ENCODE measurements at places on chromosomes 5 and 9.

DNA sequence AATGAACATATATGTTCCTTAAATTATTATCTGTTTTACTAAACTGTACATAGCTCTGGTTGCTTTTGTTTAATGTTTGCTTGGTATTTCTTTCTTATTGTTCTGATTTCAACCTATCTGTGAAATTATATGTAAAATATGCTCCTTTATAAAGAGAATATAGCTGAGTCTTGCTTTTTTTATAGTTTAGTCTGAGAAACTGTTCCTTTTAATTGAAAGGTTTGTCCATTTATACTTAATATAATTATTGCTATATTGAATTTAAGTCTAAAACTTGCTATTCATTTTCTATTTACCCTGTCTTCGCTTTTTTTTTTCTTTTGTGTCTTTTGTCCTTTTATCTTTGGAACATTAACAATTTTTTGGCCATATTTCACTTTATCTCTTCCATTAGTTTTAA is 712.0 kb downstream of the MAT2B start:
- no peak for DNase-seq

- no peak for DNase-seq
Measured at GRCh38 chr5:130923543-130924124, 241.4 kb downstream of the HINT1 start.

DNA sequence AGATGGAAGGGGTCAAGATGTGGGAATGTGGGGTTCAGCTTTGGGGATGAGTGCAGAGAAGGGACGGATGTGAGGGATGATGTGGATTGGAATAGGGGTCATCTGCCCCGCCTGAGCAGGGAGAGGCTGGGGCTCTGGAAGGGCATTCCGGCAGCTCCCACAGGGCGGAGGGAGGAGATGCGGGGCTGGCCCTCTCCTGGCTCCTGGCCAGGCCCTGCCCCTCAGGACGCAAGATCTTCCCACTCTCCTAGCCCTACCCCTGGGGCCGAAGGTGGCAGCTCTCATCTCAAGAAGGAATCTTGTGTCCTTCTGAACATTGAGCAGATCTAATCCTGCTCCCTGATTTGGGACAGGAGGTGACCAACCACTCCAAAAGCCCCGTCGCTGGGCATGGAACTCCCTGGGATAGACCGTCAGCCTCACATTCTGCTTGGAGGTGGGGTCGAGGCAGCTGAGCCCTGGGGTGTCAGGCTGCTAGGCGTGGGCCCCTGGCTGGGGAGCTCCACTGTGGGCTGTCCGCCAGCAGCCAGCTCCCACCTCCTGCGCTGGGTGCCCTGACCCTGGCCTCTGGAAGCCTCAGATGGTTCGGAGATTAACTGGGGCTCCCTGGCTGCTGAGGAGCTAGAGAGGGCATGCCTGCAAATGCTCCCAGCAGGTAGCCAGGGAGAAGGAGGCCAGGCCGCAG is 125.2 kb downstream of the ZNF354C start:
- no peak for DNase-seq

GRCh38 chr9:134546246-134546731 is 95.3 kb upstream of the COL5A1 start:
- DNase-seq, result no peak

GRCh38 chr5:923281-923873 is 30.7 kb downstream of the TRIP13 start:
- DNase-seq, result peak; percentile 79

DNA sequence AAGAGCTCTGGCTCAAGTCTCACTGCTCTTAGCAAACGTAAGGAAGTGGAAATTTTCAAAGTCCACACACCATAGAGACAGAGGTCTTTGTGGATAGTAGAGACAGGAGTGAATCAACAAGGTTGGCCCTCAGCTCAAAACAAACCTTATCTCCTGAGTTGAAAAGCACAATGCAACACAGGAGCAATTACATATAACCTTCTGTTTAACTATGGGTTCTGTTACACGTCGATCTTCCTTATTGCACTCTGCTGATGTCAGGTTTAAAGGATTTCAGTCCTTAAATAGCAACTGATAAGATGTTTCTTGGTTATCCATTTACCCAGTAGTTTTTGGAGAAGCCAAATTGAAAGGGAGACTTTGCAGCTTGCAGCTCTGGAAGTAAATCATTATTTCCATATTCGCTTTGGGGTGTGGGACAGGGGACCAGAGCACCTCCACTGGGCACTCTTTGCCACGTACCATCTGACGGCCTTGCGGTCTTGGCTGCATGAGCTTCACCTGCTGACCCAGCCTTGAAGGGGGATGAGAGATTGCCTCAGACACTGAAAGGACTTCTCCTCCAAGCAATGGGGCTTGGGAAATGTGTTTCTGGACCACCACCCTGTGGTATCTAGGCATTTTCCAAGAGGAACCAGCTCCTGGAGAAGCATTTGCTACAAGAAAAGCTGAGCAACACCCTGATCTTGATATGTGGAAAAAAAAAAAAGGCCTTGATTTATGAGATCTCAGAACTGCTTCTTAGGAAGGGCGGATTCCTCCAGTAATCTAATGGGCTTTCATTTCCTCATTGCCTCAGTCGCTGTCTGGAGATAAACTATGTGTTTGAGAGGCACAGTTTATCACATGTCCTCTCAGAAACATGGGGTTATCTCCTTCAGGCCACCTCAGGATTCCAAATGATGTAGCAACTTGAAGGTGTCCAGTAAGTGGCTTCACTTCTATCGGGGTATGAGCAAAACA is 56.2 kb upstream of the ZNF622 start:
- no peak for DNase-seq

DNA sequence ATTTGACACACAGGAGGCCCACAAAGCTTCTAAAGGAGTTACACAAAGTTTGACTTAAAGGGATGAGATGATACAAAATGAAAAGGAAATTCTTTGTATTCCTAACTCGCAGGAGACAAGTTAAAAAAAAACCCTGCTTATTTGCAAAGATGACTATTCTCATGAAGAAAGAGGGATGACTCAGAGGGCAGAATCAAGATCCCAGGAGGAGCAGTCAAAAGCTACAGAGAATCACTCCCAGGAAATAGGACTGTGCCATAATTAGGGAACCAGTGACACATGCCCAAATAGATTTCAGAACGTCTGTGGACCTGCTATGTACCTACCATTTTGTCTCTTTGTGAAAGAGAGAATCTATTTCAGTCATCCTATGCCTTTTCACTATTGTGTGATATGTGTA is 103.5 kb upstream of the ARRDC3 start:
- no peak for DNase-seq

DNA sequence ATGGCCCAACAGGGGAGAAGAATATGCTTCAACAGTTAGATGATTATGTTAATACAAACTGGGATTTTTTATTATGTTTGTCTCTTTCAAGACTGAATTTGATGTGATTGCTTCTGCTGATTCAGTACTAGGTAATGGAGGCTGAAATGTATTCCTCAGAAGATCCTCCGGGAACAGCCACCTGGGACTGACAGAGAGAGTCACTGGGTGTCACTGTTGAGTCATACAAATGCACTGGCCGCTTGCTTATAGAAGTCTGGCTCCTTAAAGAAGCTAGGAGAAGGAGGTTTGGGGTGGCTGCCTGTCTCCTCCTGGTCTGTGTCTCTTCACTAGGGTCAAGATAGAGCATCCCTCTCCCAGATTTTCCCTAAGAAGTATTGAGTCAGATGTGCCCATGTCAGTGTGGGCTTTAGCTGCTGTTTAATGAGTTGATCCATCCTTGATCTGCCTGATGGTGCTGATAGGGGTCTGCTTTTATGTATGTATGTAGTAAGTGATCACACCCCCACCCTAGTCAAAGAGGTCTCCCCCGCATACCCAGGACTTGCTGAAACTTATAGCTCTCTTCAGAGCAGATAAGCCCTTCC is 773.4 kb downstream of the BRINP1 start:
- peak; percentile 24 for DNase-seq

GRCh38 chr5:78651468-78651867 is 2.9 kb upstream of the LHFPL2 start:
- DNase-seq, result no peak

- DNase-seq, result peak; percentile 99
Measured at GRCh38 chr9:72526901-72527800, 5.7 kb downstream of the TMC1 start.

DNA sequence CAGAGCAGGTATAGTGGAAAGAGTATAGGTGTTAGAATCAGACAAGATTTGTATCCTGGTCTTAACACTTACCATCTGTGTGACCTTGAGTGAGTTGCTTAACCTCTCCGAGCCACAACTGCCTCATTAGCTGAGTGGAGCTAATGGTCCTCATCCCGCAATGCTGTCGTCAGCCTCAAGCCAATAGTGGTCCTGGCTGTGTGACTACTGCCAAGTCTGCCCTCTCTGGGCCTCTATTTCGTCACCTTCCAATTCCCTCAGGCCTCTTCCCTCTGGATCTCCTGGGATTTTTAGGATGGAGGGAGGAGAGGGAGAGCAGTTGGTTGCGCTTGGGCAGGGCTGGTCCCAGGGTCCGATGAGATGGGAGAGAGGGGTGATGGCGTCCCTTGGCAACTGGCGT is 41.6 kb downstream of the STOM start:
- DNase-seq, result no peak

GRCh38 chr5:62778316-62779009 is 199.8 kb downstream of the LRRC70 start:
- no peak for DNase-seq

- no peak for DNase-seq
Measured at GRCh38 chr9:110028271-110028670, 179.7 kb downstream of the C9orf152 start.

- no peak for DNase-seq
Measured at GRCh38 chr9:1709347-1709746, 305.8 kb upstream of the SMARCA2 start.

- DNase-seq, result no peak
Measured at GRCh38 chr5:8844847-8845246, 701.0 kb downstream of the SEMA5A start.

GRCh38 chr5:142796492-142797109 is 26.4 kb downstream of the ARHGAP26 start:
- DNase-seq, result no peak

GRCh38 chr5:74304536-74304935 is 336.0 kb downstream of the ENC1 start:
- no peak for DNase-seq

- DNase-seq, result no peak
Measured at GRCh38 chr5:138700581-138701362, 52.5 kb upstream of the CTNNA1 start.

DNA sequence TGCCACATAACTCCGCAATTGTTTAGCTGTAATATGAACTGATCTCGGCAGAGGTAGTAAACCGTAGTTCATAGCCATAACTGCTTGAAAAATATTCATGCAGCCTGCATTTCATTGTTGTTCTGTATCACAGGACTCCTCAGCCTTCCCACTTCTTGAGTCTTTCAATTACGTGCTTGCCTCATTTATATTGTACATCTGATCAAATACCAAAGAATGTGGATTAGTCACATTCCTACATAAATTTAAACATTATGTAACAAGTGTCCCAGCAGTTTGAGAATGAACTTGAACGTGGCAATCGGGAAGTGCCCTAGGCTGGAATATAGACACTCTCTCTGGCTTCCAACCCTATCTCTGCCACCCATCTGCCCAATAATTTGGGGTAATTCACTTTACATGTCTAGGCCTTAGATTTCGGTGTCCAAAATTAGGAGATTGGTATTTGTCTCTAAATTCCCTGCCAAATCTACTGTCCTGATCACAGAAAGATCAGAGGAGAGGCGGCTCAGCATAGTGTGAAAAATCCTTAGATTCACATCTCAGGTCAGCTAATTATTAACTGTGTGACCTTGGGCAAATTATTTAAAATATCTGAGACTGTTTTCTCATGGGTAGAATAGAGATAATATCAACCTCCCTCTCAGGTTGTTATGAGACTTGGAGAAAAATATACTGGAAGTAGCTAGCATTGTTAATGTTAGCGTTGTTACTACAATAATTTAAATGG is 215.1 kb upstream of the RFX3 start:
- DNase-seq, result no peak

DNA sequence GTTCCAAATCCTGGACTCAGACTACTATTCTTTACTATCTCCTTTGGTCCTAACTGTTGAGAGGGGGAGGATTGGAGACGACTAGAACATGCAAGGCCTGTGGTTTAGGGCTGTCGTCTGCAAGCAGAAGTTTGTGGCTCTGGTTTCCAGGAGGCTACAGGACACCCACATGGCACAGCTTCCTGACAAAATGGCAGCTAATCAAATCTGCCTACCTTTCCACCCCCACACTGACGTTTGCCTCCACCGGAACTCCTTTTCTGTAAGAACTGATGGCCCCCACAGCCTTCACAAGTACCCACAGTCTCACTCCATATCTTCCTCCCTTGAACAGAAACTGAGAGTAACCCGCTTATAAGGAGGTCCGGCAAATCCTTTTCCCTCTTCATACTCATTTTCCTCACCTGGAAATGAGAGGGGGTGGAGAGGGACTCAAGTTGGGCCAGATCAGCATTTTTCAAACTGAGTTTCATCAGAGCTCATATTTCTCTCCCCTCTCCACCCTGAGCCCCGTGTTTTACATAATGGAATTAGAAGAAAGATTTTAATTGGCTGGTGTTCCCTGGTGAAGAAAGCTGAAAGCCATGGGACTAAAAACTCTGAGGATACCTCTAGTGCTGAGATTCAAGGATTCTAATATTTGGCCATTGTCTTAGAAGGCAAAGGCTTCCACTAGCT is 5.2 kb downstream of the SLC31A2 start:
- no peak for DNase-seq

GRCh38 chr5:83899326-83899970 is 178.8 kb upstream of the HAPLN1 start:
- DNase-seq, result no peak

DNA sequence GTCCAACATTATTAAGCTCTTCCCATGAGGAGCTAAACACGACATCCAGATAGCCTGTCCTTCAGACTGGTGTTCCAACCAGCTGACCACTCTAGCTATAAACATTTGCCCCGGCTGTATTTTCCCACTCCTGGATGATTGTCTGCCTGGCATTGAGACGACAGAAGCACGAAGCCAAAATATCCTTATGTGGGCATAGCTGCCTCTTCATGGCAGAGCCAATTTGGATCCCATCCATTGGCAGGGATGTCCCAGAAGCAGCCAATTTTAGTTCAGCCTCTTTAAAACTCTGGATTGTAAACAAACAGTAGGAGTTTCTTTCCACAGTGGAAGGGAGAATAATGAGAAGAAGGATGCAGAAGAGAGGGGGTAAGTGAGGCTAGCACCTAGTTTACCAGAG is 507.6 kb downstream of the CETN3 start:
- peak; percentile 48 for DNase-seq

- DNase-seq, result no peak
Measured at GRCh38 chr5:132204371-132205135, 23.1 kb downstream of the P4HA2 start.

DNA sequence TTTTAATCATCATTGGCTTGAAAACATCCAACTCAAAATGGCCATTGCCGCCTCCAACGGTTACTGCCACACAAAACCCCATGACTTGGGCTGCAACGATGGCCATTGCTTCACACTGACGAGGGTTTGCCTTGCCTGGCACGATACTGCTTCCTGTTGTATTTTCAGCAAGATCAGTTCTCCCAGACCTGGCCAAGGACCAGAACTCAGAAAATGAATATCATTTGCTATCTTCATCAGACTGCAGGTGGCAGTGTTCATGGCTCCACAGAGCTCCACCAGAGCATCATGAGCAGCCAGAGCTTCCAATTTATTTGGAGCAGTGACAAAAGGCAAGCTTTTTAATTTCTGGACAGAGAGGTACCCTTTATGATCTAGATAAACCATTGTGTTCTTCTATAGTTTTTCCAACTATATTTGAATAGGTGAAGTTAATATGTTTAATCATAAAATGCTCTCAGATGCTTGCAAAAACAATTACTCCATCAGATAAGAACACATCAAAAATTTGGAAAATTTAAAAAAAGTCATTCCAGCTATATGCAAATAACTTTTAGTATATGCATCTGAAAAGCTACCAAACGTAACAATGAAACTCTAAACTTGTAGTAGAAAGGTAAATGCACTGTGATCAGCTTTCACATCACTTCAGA is 10.4 kb downstream of the AMACR start:
- peak; percentile 92 for DNase-seq

- no peak for DNase-seq
Measured at GRCh38 chr5:68490406-68490805, 274.9 kb downstream of the PIK3R1 start.
